ENCODE measurements at places on chromosomes 1 and 21. TPM values are rescaled to one million over a fixed set of nuclear protein-coding genes. Genes with fewer than 3 reads are reported as not detected.

The FCAMR gene
- total RNA-seq = 1.8 TPM

The FGR gene
- total RNA-seq = 8.7 TPM

The FMO2 gene
- total RNA-seq = 1.6 TPM

GRCh38 chr1:76330991-76331603 lies 256.6 kb downstream of the ST6GALNAC3 start:
- DNase-seq = no peak

DNA sequence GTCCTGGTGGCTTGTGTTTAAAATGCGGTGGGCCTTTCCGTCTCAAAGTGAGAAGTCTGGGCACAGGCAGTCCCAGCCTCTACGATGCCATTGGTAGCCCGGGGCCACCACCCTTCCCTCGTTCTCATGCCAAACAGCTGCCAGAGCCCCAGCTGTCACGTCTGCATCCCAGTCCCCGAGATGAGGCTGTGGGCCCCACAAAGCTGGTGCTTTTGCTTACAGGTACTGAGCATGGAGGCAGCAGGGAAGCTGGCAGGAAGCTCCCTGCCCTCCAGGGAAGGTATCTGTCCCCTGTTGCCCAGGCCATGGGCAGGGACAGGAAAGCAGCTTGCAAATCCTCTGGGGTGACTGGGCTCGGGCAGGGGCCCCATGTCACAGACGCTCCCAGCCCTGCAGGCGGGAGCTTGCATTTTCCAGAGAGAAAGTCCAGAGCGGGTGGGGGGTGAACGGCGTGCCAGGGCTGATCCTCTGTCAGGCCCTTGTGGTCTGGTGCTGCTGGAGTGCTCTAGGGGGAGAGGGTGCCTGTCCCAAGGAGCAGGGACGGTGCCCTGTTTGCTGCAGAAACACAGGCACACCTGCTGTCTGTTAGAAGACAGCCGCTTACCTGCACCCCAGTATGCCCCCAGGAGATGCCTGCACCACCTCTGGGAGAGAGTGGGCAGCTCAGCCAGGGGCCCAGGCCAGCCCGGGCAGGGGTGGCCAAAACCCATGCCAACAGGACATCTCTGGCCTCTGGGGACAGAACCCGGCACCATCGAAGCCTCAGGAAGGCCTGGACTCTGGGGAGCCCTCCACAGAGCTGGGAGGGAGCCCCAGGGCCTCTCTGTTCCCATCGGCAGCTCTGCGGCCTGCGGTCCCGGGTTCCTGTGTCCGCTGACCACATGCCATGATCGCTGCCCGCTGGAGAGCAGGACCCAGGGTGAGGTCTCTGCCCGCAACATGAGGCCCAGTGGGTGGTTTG lies 45.9 kb downstream of the SLX9 start:
- peak; percentile 46 for DNase-seq

- DNase-seq = no peak
Measured at GRCh38 chr1:112689196-112689841, 14.9 kb downstream of the MOV10 start.

GRCh38 chr1:28070725-28071593 lies 17.5 kb downstream of the EYA3 start:
- no peak for DNase-seq

DNA sequence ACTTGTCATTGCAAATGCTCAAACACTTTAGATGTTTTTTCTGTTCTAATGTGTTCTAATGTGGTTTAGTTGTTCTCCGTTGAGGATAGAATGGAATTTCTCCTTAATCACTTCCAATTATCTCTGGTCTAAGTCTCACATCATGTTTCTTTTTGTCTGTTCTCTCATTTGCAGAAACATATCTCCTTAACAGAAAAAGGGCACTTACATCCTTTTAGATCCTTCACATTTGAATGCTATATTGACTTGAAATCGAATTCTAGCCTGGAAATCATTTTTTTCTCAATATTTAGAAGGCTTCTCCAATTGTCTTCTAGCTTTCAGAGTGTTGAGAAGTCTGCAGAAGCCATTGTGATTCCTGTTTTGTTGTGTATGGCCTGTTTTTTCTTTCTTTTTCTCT lies 7.3 kb upstream of the SAMSN1 start:
- DNase-seq = no peak

DNA sequence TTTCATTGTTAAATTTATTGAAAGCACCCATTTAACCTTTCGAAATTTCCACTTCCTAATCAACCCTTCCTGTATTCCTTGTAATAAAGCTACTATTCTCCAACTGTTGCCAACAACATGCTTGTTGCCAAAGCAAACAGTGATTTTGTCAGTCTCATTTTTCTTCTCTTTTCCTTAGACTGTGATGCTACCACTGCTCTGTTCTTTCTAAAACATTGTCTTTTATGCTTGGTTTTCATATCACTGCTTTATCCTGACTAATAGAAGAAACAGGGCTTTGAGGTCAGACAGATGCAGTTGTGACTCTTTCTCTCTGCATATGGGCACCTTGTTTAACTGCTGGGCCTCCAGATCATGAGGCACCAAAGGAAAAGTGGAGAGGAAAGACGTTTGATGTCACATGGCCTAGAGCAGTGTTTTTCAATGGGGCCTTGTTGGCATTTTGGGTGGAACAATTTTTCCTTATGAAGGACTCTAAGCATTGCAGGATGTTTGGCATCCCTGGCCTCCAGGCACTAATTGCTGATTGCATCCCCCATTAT lies 56.1 kb downstream of the HMCN1 start:
- no peak for DNase-seq

DNA sequence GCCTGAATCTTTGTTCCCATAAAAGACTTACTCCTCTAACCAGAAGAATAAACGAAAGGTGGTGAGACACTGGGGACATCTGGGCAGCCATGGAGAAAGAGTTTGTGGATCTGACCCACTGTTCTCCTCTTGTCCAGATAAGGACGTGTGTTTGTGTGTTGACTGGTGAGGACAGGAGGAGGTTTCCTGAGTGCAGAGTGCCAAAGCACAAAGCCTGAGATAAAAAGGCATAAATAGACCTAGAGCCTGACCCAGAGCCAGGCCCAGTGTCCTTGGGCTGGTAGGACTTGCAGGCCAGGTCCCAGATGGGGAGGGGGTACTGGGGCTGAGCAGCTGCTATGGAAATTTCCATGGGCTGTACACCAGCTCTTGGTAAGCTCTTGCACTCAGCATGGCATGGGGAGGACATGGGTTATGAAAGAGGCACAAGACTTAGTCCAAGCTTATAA lies 19.6 kb upstream of the COQ8A start:
- peak; percentile 49 for DNase-seq

GRCh38 chr1:208841436-208841835 lies 597.3 kb upstream of the PLXNA2 start:
- no peak for DNase-seq

Data from right lobe of liver (tissue), 6 donors.